ENCODE measurements at places on chromosomes 3 and 15. TPM values are rescaled to one million over a fixed set of nuclear protein-coding genes. Genes with fewer than 3 reads are reported as not detected.

GRCh38 chr15:66228807-66229735 is 24.5 kb downstream of the MEGF11 start:
- peaks cover 15% of the 10 kb centered on the region for H3K27me3 ChIP-seq
- H3K27ac ChIP-seq: no peak overlapping the region
- no peak for DNase-seq

- DNase-seq: no peak
- H3K4me1 ChIP-seq: peaks cover 46% of the 10 kb centered on the region
- no peak overlapping the region for H3K27ac ChIP-seq
- H3K27me3 ChIP-seq: no peaks in the 10 kb centered on the region
Observed at GRCh38 chr15:74239051-74239705, 3.1 kb downstream of the CCDC33 start.

DNA sequence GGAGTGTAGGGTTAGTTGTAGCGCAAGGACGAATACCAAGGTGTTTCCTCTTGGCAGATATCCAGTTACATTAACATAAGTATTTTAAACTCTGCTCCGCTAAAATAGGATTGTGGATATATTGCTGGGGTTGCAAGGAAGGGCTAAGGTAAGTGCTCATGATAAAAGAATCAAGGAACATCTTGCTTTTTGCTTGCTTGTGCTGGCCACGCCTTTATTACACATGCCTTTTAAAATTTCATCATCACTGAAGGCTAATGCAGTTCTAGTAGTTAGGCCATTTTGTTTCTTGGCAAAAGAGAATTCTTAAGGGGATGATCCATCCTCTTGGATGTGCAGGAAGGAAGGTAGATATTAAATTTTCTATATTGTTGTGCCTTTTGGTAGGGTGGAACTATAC is 415.6 kb upstream of the TPM1 start:
- no peaks in the 10 kb centered on the region for H3K27me3 ChIP-seq
- DNase-seq: no peak
- no peaks in the 10 kb centered on the region for H3K36me3 ChIP-seq
- no peaks in the 10 kb centered on the region for H3K4me1 ChIP-seq
- H3K27ac ChIP-seq: no peak overlapping the region
- no peak overlapping the region for H3K4me3 ChIP-seq

- H3K27ac ChIP-seq: no peak overlapping the region
- no peak for DNase-seq
- H3K4me3 ChIP-seq: no peak overlapping the region
- H3K27me3 ChIP-seq: peaks cover 96% of the 10 kb centered on the region
- peaks cover 17% of the 10 kb centered on the region for H3K4me1 ChIP-seq
Observed at GRCh38 chr15:89370120-89370977, 35.7 kb upstream of the POLG start.

TGM4 gene
- total RNA-seq: 0.05 TPM

Data from SJSA1 (cell line).